ENCODE measurements at places on chromosomes 16 and 17.
A peak's percentile ranks its signal among the peaks of the same experiment; 100 is the strongest.

DNA sequence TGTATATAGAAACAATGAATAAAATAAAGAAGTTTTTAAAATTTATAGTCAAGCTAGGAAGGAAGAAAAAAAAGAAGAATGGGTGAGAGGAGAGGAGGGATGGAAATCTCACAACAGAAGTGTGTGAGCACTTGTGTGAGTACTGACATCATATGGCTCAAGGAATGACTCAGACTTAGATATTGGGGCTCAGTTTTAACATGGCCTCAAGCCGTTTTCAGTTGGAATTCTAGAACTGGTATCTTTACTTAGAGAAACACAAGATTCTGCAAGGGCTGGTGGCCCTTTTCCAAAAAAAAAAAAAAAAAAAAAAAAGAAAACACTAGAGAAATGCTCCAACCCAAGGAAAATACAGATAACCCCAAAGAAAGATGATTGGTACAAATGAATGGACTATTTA lies 55.1 kb downstream of the STXBP4 start:
- DNase-seq: no peak

DNA sequence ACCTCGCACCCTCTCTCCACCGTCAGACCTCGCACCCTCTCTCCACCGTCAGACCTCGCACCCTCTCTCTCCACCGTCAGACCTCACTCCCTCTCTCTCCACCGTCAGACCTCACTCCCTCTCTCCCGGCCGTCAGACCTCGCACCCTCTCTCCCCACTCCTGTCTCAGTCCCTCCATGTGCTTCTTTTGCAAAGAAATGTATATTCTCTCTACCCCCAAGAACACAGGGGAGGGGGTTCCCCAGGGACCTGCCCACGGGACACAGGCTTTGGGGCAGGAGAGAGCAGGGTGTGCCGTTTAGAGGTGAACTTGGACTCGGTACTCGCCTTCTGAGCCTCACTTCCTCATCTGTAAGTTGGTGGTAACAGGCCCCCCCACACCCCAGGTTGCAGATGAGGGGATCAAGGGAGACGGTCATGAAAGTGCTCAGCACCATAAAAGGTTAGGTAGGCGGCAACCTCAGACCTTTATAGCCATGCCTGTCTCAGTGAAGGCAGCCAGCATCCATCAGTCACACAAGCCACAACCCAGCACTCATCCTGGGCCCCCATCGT lies 63.7 kb downstream of the RPH3AL start:
- DNase-seq: no peak

DNA sequence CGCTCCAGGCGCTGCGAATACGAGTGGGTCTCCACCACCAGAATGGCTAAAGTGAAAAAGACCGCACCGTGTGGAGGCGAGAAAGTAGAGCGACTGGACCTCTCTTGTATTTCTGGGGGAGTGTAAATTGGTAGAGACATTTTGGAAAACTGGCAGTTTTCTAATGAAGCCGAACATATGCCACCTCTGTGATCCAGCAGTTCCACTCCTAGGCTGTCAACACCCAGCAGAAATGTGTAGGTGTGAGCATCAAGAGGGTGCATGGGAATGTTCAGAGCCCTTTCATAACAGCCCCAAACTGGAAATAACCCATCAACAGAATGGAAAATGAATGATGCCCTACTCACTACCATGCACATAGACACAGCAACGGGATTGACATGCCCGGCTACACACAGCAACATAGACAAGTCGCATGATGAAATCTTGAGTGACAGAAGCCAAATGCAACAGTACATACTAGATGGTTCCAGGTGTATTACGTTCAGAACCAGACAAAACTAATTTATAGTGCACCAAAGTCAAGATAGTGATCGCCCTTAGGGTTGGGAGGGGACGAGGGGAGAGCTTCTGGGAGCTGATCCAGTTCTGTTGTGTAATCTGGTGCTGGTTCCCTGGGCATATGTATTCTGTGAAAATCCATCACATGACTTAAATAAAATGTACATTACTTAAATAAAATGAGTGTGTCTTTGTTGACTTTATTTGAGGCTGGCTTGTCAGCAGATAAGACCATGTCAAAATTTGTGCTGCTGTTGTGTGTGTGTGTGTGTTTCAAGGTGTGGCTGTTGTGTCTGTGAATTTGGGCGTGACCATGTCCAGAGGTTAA lies 877 bp upstream of the BCL7C start:
- no peak for DNase-seq

DNA sequence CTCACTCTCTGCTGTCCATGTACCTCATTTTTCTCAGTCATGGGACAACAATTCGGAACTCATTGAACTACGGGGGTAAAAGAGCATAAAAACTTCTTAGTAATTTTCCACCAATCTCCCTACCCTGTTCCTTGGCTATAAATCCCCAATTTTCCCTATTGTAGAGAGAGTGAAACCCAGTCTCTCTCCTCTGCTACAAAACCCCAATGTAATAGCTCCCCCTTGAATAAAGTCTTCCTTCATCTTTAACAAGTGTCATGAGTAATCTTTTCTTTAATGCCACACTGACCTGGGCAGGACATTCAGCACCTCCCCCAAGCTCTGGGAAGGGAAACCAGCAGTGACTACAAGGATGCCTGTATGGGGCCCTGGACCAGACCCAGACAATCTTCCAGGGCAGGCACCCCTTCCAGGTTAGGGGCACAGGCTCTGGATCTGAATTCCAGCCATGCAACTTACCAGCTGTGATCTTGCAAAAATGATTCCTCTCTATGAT lies 10.2 kb upstream of the EIF1 start:
- no peak for DNase-seq

GRCh38 chr17:4100883-4101756 lies 41.7 kb downstream of the ZZEF1 start:
- no peak for DNase-seq

GRCh38 chr16:23377071-23377931 lies 75.2 kb downstream of the SCNN1B start:
- DNase-seq: no peak

DNA sequence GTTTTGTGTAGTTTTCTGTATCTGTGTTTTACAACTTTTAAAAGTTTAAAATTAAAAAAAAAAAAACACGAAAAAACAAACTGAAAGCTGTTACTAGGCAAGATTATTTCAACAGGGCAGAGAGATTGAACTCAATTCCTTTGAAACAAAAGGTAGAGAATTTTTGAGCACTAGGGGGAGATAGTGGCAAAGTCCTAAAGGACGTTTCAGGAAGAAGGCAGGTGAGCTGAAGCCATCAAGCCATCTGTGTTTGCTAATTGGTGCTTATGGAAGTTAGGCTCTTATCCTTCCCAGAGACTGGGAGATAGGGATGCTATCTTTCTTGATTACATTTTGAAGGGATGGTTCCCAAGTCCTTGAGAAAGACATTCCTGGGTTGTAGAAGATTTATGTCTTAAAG lies 70.6 kb upstream of the CLEC3A start:
- DNase-seq: no peak

DNA sequence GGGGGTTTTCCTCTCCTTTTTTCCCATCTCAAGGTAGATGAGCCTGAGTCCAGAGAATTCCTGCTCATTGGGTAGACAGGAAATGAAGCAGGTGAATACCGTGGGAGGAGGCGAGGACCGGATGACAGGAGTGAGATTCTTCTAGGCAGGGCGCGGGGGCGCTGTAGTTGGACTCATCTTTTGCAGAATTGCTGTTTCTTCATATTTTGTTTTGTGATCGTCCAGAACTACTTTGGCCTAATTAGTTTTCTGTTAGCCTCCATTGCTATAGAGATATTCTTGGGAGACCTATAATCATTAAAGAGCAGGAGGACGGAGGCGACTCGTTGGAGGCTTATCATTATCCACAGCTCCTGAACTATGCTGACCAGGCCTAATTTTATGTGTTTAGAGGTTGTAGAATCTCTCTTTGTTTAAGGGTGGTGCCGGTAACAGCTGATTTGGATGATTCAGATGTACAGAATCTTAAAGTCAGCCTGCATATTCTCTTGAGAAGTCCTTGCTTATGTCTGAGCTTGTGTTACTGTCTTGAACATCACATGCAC lies 650 bp downstream of the ATP6V0A1 start:
- peak; percentile 61 for DNase-seq

DNA sequence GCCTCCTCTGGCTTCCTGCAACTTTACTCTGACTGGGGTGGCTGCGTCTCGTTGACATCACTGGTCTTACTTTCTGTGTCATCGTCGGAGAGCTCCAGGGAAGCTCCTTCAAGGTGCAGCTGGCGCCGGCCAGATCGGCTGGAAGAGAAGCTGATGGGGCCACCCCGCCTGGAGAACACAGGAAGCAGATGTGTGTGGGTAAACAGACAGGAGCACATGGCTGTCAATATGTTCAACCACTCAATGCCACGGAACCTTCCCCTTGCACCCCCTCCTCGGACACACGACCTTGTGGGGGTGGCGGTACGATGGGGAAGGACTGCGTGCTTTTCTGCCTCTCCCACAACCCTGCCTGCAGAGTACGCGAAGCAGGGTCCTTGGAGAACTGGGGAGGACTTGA lies 40.1 kb downstream of the NDEL1 start:
- DNase-seq: no peak

GRCh38 chr17:47188271-47188875 lies 722 bp downstream of the CDC27 start:
- DNase-seq: no peak

GRCh38 chr16:67775273-67775672 lies 31.1 kb downstream of the RANBP10 start:
- no peak for DNase-seq

- DNase-seq: no peak
These were observed 2.8 kb downstream of the PRKCB start for GRCh38 chr16:23838485-23839142.

DNA sequence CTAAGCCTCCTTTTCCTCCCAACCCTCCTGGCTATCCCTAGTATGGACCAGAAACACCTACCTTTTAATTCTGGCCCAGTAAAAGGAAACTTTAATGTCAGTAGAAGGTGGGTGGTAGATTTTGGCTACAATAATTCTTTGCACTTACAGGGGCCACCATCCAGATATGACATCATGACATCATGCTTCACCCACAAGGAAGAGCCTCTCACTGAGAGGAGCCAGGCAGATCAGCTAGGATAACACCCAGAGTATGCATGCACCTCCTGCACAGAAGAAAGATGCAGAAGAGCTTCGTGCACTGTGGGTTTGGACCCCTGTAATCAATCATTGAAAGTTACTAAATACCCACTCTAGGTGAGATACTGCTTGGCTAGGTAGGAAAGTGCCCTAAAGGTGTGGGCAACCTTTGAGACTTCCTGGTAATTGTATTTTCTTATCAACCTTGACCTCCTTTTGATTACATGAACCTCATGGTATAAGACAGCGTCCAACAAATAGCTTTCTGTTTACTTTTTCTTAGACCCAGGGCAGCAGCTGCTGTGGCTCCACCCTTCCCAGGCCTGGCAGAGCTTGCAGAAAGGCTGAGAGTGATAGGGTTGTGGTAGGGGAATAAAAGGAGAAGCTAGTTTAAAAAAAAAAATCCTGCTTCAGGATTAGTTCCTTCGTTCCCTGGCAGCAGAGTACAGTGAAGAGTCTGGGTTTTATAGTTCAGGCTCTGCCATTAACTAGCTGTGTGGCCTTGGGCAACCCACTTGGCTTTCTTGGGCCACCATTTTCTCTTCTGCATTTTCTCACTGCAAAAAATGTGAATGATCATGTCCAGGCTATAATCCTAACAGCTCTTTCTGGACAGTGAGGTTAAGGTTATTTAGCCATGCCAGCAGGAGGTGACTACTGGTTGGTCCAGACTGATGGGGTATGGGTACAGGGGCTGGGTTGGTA lies 6.2 kb downstream of the MAP3K14 start:
- no peak for DNase-seq

DNA sequence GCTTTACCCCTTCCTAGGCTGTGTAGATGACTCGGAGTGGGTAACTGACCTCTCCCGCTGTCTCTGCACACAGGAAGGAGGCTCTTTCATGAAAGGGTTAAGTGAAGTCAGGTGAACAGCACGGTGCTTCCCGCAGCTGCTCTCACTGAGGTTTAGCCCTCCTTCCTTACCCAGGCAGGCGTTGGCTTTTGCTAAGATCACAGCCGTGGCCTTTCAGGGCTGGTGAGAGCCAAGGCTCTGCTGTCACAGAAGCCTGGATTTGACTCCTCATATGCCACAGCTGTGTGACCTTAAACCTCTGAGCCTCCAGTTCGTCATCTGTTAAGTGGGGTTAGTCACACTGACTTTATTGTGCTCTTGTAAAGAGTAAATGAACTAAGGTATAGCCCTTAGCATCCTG lies 90.9 kb upstream of the PLCG2 start:
- DNase-seq: no peak

DNA sequence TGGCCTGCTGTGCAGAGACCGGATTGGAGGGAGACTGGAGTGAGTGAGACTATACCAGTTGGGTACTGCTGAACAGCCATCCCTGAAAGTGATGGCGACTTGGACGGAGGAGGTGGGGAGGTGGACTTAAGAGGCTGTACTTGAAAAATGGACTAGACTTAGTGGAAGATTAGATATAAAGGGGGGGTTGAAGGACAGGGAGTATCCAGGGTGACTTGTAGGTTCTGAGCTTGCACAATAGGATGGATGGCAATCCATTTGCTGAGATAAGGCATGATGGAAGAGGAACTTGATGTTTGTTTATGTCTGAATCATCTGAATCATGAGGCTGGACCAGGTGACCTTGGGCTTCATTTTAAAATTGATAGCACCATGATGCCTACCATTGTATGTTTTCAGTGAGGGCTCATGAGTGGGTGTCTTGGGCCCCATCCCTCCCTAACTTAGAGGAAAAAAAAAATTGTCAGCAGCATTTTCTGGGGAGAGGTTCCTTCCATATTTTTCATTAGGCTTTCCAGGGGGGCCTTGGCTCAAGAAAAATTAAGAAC lies 41.2 kb downstream of the PRKCA start:
- DNase-seq: no peak

DNA sequence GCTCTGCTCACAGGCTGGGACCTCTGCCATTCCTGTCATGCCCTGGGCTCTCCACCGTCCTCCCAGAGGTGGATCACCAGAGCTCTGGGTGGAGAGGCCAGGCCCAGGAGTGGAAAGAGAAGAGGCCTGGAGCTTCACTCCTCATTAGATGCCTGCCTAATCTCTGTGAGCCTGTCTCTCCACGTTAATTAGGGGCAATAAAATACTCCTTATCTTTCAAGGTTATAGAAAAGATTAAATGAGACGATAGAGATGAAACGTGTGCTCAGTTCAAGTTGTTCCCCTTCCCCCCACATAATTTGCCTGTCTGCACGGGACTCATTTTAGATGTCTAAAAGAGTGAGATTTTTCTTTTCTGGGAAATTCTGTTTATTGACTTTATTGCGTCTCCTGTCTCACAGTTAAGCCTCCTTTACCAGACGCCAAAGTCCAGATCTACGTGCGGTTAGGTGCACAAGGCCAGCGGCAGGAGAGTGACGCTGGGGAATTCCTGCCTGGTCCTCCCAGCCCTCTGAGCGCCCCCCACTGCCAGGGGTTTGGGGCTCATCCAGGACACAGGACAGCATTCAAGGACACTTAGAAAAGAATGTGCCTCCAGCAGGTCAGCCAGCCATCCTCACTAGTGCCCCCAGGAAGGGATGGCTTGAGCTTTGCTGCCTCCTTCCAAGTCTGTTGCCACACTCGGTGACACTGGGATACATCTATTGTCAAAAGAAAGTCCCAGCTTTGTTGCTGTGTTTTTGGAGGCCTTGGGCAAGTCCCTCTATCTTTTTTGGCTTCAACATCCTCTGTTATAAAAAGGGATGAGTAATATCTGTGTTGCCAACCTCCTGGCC lies 42.3 kb downstream of the TBX4 start:
- no peak for DNase-seq

GRCh38 chr16:86516623-86517003 lies 6.3 kb downstream of the FOXF1 start:
- no peak for DNase-seq
